ENCODE measurements at places on chromosomes 2 and 18.

DNA sequence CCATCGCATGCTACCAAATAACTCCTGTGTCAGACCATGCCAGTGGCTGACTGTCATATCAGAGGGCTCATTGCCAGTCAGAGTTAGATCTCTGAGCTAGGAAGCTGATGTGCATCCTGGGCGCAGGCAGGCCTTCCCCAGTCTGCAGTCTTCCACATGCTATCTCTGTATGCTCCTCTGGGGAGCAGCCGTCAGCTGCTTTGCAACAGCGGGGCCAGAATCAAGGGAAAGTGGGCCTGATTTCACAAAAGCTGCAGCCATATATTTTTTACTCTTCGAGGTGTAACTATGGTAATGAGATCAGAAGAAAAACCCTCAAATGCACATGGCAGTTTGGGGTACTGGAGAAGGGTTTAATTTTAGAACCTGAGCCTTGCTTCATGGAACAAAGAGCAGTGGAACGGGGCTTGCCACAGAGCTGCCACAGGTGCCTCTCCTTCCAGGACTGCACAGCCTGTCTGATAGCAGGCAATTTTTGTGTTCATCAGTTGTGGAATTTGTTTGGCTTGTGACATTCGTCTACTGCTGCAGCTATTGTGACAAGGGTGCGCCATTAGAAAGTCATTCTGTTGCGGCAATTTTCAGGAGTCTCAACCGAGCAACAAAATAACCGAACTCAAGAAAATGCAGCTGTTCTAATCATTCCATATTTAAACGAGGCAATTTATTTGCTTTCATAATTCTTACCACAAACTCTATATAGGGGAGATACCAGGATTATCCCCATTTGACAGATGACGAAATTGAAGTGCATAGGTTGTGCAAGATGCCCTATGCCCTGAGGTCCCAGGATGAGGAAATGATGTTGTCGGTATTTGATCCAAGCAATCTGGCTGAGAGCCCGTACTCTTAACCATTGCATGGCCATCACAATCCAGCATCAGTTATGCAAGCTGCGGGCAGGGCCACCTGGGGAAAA lies 109.6 kb upstream of the CYRIA start:
- DNase-seq = peak; percentile 28

DNA sequence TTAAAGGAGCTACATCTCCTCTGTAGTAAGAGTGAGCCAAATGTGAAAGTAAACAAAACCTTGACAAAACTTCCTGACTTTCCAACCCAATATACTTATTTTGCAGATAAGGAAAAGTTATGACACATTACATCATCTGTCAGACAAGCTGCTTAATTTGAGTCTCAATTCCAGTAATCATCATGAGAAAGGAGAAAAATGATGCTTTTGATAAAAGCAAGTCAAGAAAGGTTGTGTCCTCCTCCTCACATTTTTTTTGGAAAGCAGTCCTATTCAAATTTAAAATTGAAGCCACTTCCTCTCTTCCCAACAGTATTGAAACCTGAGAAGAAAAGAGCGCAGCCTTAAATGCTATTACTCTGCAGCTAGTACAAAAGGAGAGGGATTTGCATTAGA lies 519.6 kb downstream of the LRP1B start:
- peak; percentile 1 for DNase-seq

GRCh38 chr2:158948964-158949699 lies 19.3 kb upstream of the TANC1 start:
- DNase-seq = no peak

GRCh38 chr2:204024503-204024902 lies 87.9 kb downstream of the ICOS start:
- DNase-seq = peak; percentile 20

GRCh38 chr2:96957244-96957643 lies 29.1 kb downstream of the FAM178B start:
- no peak for DNase-seq

GRCh38 chr18:58447402-58448095 lies 181.3 kb downstream of the ALPK2 start:
- DNase-seq = peak; percentile 23

DNA sequence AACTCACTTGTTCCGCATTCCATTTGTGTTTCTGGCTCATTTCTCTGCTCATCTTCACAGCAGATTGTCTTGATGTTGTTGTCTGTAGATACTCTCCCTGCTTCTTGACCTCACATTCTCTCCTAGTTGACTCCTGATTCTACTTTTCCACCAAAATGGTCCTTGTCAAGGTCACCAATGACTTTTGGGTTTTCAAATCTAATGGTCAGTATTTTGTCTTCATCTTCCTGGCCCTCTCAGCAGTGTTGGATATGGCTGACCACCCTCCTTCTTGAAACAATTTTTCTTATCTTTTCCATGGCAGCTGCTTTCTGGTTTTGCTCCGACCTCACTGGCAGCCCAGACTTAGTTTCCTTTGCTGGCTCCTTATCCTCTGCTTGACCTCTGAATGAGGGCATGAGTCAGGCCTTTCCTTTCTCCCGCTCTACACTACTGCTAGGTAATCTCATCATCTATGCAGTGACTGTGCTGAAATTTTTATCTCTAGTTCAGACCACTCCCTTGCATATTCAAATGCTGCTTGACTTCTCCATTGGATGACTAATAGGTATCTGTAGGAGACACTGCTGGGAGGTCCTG lies 386.6 kb upstream of the SPRED2 start:
- no peak for DNase-seq

GRCh38 chr2:134906726-134907125 lies 11.9 kb upstream of the CCNT2 start:
- no peak for DNase-seq

DNA sequence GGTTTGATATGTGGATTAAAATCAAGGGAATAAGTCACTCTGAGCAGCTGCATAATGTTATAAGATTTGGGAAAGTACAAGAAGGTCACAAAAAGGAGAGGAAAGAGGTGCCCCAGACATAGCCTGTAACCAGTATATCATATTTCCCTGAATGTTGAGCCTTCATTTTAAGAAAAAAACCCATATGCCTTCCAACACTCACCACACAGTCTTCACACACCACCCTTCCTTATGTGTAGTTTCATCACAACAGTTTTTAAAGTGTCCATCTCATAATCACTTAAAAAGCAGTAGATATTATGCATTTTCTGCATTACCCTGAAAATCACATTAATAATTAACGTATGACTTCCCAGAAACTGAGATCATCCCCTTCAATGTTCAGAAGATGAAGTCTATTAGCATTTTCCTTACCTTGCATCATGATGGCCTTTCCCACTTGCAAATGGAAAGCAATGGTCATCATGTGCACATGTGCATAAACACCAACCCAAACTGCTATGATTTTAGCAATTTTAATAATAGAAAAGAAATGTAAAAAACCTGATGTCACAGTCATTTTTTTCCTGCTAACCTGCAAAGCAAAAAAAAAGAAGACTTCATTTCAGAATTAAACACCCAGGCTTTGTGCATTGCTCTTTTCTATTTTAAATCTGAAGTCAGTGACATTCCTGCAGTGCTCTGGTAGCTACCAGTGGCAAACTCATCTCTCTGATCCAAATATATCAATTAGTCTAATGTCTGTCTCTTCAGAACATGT lies 465.0 kb downstream of the SUCLG1 start:
- DNase-seq = no peak

DNA sequence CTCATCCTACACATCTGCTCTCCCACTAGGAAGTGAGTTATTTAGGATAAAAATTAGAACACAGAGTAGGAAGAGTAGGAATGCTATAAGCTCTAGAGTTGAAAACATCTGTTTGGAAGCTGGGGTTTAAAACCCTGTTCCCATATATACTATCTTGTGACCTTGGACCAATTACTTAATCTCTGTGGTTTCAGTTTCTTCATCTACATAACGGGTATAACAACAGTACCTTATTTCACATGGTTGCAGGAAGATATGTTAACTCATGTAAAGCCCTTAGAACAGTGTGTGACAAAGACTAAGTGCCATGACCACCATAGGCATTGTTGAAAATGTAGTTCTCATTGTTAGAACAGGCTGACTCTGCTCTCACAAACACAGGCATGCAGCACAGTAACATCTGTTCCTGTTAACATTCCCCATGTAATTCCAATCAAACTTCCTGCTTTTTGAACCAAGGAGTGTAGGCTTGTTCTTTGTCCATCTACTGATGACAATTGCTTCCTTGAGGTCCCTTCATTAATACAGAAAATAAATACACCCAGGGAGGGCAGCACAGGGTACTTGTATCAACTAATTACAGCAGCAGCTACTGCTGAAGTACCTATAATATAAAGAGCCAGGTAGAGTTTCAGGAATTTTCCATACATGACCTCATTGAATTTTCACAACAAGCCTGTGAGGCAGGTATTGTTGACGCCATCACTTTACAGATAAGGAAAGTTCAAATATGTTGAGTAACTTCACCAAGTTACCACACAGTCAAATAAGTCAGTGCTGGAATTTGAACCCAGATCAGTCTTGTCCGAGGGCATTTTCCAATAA lies 204.2 kb downstream of the L3MBTL4 start:
- no peak for DNase-seq

- no peak for DNase-seq
Measured at GRCh38 chr2:105787376-105788318, 42.9 kb downstream of the NCK2 start.

DNA sequence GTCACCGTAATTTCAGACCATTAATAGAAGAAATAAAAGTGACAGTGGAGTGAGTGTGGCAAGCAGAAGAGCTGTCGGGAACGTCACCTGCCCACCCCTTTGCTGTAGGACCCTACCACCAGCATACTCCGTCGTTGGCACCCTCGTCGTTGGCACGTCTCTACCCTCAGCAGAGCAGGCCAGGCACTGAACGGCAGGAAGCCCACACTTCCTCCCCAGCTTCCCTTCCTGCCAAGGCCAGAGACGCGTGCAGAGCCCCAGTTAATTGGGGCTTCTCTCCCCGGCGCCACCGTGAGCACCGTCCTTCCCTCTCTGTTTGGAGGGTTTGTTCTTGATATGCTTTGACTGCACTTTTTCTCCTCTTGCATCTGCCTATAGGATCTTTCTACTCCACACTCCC lies 27.0 kb upstream of the NFATC1 start:
- no peak for DNase-seq

DNA sequence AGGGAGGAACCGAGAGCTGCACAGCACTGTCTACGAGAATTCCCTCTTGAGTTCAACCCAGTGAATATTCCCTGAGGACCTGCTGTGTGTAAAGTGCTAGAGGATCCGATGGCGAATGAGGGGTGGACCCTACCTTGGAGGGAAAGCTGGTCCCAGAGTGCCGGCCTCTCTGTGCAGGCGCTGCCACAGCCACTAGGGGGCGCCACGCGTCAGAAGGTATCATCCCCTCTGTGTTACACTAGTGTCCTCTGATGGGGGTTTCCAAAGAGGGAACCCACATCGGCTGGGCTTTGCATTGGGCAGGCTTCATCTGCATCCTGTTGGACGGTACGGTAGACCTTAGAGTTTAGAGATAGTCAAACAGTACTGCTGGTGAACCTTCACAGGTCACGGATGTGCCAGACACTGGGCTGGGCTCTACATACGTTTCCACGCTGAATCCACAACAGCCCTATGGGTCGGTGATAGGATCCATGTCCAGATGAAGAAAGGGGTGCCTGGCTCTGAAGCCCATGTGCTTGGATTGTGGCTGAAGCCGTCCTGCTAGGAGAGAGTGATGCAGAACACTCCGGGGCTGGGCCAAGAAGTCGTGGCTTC lies 39.0 kb downstream of the COA5 start:
- DNase-seq = no peak

DNA sequence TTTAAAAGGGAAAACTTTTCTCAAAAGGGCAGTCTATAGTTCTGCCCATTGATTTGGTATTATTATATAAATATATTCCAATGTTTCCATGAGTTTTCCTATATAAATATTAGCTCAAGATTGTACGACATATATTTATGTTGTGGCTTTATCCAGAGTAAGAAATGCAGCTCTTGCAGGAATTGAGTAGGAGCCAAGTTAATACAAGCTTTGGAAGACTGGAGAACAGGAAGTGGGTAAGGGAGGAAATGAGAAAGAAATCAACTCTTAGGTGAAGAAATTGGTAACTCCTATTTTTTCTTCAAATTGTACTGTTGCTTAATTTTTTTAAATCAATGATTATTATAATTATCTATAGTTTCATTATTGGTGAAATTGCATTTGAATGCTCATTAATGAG lies 105.4 kb upstream of the FAM117B start:
- peak; percentile 77 for DNase-seq

DNA sequence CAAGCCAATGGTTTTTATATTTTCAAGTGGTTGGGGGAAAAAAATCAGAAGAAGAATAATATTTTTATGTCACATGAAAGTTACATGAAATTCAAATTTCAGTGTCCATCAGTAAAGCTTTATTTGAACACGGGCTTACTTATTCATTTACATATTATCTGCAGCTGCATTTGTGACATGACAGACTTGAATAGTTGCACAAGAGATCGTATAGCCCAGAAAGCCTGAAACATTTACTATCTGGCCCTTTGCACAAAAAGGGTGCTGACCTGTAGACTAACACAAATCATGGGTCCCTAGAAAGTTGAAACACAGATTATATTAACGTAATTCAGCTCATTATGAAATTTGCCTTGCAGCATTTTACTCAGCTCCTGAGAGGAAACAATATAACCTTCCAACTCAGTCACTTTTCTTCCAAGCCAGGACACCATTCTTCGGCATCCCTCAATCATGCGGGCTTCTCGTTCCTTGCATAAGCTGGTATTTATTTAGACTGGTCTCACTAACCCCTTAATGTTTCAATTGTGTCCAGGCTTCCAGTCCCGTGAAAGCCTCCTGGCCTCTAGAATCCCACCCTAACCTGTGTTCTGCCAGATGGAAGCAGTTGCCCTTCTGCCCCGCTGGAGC lies 402.7 kb downstream of the SETBP1 start:
- DNase-seq = no peak

DNA sequence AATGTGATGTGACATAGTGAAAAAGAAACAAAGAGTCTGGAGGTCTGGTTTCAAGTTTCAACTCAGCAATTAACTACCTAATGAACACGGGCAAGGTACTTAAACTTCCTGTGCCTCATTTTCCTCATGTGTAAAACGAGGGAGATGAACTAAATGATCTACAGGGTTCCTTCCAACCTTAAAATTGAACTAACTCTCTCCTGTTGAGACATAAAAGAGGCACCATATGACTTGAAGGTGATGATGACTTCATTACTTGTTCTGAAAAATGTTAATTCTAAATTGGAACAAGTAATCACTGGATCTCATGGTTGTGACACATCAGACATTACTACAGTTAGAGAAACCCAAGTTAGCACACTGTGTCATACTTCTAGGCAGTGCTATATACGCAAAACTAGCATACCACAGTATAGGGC lies 8.9 kb upstream of the REL start:
- no peak for DNase-seq

Measured in fibroblast of upper back skin (primary cell).